NCI-H1930 (cell line): ENCODE measurements at places on chromosomes 7 and 10.

DNA sequence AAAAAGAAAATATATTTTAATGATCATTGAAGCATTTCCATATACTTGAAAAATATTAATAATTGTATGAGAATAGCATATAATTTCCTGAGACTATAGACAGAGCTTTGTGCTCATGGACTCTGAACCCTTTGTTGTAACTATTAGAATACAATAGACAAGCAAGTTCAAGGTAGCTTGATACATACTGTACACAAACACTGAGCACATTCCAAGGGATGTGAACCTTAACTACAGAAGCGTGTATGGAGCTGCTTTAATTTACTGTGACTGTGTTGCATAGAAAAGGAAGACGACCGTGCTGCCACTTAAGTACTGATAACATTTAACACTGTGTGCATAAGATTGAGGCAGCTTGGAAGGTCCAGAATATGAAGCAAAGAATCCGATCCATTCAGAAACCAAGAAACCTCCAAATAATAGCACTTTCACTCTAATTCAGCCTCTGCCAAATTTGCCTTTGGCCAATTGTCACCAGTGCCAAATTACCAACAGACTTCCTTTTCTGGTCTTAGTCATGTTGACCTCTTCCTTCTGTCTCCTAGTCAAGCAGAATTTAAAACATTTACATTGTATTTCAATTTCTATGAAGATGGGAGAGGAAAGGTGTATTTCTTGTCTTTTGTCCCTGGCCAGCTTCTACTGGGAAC, 566.1 kb upstream of the GALNT17 start:
- DNase-seq = no peak

- no peak for DNase-seq
Observed at GRCh38 chr10:4306871-4307270, 519.1 kb upstream of the AKR1E2 start.

- DNase-seq = no peak
Observed at GRCh38 chr7:123367484-123368122, 166.8 kb downstream of the IQUB start.

DNA sequence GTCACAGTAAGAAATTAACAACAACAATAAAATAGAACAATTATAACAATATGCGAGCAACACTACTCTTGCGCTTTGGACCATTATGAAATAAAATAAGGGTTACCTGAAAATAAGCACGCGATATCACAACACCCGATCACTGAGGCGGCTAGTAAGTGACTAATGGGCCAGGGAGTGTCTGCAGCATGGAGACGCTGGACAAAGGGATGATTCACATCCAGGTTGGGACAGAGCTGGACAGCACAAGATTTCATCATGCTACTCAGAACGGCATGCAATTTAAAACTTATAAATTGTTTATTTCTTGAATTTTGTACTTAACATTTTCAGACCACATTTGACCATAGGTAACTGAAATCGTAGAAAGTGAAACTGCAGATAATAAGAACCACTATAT, 15.6 kb downstream of the HIBADH start:
- no peak for DNase-seq

DNA sequence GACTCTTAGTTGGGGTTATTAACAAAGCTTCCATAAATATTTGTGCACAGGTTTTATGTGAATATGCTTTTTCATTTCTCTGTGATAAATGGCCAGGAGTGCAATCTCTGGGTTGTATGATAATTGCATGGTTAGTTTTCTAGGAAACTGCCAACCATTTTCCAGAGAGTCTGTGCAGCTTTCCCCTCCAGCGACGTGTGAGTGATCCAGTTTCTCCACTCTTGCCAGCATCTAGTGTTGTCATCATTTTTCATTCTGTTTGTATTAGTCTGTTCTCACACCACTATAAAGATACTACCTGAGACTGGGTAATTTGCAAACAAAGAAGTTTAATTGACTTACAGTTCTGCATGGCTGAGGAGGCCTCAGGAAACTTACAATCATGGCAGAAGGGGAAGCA, 319.6 kb upstream of the SHH start:
- DNase-seq = no peak

GRCh38 chr10:29620112-29620690, 14.6 kb downstream of the SVIL start:
- no peak for DNase-seq
